ENCODE measurements at places on chromosomes 3 and 15.

- no peak for DNase-seq
These were observed 11.3 kb downstream of the CORO2B start for GRCh38 chr15:68589783-68590710.

DNA sequence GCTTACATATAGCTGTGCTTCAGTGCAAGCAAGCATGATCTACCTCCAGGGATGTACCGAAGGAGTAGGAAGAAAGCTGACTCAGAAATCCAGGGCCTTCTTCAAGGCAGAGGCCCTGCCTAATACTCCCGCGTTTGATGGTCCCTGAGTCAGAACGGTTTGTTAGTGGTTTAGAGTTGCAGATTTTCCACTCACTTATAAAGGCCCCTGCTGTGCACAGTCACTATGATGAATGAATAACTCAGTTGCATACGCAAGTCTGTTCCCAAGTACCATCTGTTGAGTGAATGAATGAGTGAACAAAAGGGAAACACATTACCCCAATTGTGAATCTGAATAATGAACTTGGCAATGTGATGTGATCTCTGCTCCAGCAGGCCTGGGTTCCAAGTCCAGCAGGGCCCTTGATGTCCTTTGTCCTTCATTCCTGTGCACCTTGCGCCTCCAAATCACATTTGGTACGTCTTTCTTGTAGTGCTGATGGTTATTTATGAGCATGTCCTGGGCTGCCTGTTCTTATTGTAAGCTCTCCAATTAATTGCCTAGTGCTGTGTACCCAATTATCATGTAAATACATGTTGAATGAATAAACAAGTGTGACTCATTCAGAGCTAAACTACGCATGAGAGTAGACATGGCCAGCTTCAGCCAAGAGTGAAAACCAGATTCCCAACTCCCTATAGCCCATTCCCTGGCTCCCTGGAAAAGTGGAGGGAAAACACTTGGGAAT, 85.3 kb upstream of the LIMD1 start:
- peak; percentile 88 for DNase-seq

GRCh38 chr3:33167284-33167683, 51.3 kb downstream of the SUSD5 start:
- no peak for DNase-seq

- no peak for DNase-seq
These were observed 172.9 kb upstream of the SLC2A2 start for GRCh38 chr3:171199473-171199829.

DNA sequence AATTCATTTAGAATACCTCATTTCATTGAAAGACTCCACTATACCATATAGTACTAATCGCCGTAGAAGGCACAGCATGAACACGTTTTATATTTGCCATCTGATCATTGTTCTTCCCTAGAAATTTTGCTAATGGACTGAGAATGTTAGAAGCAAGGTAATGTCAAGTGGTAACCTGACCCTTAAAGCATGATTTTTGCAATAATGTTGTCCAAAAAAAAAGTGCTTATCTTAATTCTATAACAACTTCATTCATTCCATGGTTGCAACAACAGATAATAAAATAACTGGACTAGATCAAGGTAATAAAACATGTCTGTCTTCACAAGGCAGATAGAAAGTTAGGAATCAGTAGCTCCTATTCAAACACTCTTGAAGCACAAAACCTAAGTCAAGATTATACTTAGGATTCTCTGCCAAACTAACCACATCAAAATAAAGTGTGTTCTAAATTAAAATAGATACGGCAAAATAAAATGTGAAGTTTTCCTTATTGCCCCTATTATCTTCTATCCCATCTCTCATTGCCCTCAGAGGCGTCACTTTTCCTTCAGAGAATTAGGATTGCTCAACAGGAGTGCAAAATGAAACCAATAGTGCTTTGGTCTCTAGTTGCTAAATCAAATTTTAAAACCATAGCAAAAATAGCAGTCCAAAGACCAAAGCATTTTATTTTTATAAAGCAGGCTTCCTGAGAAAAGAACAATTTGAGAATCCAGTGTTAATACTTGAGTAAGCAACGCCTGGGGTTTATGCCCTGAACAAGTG, 317.4 kb upstream of the UBE2E2 start:
- no peak for DNase-seq

- DNase-seq, result no peak
These were observed 42.2 kb downstream of the FOXP1 start for GRCh38 chr3:71541313-71541712.

- DNase-seq, result no peak
These were observed 1.1 kb upstream of the PLSCR2 start for GRCh38 chr3:146470425-146470990.

DNA sequence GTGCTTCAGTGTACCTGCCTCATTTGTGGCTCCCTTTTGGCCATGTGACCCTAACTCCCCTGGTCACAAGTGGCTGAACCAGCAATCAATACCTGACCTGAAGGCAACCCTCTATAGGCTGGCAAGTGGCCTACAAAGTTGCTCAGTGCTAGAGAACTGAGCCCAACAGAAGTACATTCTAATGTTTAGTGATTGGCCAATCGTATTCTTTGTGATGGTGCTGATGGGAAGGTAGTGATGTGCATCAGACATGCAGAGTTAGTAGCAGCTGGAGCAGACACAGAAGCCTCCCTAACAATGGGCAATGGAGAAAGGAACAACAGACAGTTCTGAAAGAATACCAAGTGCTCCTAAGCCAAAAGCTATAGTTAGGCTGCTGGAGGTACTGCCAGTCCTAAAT, 10.4 kb upstream of the ATOSA start:
- DNase-seq, result no peak

- no peak for DNase-seq
These were observed 9.8 kb downstream of the CLCN2 start for GRCh38 chr3:184351511-184352148.

GRCh38 chr3:186598108-186598784, 14.6 kb upstream of the AHSG start:
- no peak for DNase-seq

DNA sequence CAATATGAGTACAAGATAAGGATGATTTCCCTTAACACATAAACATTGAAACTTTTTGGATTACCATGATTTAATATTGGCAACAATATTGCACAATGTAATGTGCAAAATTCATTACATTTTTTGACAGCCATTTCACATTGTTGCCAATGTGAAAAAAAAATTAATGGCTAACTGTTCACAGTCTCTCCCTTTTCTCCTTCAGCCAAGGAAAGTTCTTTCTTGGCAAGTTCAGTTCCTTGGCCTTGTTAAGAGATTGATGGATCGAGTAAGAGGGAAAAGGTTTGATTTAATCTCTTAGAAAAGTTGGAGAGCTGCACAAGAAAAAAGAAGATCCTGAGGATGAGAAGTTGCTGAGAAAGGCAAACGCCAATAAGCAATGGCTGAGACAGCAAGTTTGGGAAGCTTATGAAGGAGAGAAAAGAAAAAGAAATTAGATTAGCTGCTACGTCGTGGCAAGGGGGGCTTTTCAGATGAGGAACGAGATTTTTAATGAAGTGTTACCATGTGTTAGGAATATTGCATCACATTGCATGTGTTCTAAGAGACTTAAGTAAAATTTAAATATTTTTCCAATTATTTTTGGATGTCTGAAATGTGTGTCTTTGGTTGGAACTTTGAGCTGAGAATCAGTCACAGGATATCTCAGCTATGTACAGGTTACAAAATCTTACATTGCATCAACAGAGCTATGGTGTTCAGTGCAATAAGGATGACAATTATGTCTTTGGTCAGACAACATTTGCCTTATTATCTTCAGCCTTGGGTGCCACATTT, 61.4 kb upstream of the ZNF280D start:
- DNase-seq, result no peak

DNA sequence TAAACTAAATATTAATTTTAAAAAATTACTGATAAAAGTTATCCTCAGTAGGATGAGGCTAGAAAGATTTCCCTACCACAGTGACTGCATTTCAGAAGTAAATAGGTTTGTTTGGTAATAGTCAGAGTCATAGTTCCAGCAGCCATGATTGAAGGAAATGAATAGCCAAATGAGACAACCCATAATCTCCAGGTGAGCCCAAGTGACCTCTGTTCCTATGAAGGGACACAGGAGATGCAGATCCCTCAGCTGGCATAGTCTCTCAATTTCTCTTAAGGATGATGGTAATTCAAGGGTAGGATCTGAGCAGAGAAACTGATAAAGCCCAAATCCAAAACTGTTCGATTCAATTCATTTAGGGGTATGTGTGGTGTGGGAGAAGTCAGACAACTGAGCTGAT, 461.8 kb downstream of the RAP2B start:
- no peak for DNase-seq

GRCh38 chr15:58474741-58475323, 43.0 kb downstream of the LIPC start:
- no peak for DNase-seq

DNA sequence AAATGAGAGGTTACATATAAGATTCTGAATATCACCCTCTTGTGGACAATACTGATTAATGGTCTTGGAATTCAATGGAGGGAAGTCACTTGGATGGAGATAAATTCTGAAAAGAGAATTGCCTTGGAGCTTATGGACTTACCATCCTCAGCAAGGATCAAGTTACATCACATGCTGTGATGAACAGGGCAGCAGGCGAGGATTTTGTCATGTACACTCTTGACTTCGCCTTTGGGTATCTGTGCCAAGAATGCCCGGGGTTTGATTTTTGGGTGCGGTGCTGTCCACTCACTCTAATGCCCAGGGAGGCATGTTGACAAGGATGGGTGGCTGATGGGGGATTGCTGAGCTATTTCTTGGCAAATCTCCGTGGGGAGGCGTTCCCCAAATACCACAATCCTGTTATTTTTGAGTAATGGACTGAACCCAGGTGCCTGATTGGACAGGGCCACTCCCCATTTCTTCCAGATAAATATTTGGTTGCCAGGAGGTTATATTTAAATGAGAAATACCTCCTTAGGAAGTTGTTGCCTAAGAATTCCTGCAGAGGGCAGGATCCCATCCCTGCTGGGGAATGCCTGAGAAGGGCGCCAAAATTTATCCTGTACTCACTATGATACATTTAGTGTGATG, 96.3 kb downstream of the TPRG1 start:
- no peak for DNase-seq

GRCh38 chr15:87871731-87872320, 384.7 kb downstream of the NTRK3 start:
- no peak for DNase-seq

GRCh38 chr3:125042725-125043406, 12.9 kb downstream of the HEG1 start:
- DNase-seq, result no peak

GRCh38 chr3:56801662-56802377, at the start of gene ARHGEF3:
TSS of gene ARHGEF3 (minus strand) at chr3:56801949. CDS start at chr3:56801798, 151 bp downstream.
- peak; percentile 92 for DNase-seq

- DNase-seq, result no peak
These were observed 24.9 kb downstream of the SIAH2 start for GRCh38 chr3:150737874-150738679.

GRCh38 chr3:49723296-49723627, 489 bp downstream of the GMPPB start:
- DNase-seq, result peak; percentile 72

DNA sequence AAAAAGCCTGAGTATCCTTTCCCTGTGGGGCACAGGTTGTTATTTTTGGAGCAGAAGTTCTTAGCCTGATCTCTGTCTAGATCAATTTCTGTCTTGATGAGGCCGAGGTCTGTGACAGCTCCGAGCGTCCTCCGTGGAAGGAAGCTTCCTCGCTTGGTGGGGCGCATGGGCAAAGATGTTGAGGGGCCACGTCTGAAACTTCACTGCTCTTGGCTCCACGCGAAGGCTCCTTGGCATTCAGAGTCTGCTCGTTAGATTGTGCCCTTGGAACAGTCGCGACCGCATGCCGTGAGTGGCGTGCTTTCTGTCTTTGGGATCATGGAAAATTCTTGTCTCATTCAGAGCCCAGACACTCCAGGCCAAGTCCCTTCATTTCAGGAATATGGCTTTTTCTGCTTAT, 13.7 kb downstream of the GRK7 start:
- no peak for DNase-seq

DNA sequence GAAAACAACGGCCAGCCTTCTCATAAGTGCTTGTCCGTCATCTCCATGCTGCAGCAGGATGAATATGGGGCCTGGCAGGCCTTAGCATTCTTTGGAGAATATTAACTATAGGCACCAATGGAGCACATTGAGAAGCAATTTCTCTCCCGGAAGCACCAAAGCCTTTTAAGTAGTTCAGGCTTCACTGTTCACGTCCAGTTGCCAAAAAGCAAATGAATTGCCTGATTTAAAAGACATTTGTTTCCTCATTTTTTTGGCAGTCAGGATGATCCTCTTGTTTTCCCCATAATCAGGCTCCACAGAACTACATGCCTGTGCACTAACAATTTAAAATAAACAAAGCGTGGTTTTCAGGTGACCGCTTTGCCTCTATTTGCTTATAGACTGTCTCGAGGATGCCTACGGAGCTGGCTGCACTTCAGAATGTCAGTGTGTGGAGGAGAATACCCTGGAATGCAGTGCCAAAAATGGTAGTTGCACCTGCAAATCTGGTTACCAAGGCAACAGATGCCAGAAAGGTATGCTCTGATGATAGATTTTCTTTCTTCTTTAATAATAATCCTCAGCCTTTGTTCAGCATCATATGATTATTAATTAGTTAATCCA, 725.2 kb upstream of the GOLIM4 start:
- no peak for DNase-seq

DNA sequence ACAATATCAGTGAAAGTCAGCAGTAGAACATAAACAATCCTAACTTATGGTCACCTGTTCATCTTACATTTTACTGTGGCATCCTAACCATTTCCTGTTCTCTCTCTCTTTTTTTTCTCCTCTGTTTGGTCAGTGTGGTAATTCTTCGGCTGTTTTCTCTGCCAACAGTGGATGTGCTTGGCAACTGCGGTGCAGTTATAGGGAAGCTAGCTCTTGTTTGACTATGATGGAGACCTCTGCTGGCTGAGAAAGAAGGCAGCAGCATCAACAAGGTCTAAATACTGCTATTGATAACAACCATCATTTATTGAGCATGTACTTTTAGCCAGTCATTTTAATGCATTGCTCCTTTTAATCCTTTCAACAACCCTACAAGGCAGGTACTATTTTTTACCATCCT, 723 bp upstream of the DRD3 start:
- DNase-seq, result no peak

GRCh38 chr3:150760431-150761200, 2.4 kb downstream of the SIAH2 start:
- DNase-seq, result no peak

- no peak for DNase-seq
These were observed 772 bp downstream of the FAM81A start for GRCh38 chr15:59438625-59439290.

GRCh38 chr3:131730581-131730980, 227.8 kb upstream of the MRPL3 start:
- no peak for DNase-seq

DNA sequence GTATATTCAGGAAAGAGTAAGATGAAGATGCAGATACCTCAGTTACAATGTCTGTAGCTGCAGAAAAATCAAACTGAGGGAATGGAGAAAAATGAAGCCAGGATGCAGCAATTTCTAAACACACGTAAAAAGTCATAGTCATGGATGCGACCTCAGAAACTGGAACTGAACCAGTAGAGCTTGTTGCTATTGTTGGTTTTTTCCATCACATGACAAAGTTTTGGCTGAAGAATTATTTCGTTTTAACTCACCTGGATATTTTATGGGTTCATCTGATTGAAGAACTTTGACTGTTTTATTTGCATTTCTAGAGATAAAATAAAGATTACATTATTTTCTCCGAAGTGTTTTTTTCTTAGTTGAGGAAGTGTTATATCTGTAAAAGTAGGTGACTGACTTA, 591.2 kb downstream of the ZBBX start:
- DNase-seq, result no peak

GRCh38 chr15:94610485-94610884, 379.1 kb downstream of the MCTP2 start:
- DNase-seq, result no peak

GRCh38 chr15:63156086-63156710, 1.1 kb downstream of the RPS27L start:
- DNase-seq, result no peak
